ENCODE measurements at places on chromosomes 11 and 22.

DNA sequence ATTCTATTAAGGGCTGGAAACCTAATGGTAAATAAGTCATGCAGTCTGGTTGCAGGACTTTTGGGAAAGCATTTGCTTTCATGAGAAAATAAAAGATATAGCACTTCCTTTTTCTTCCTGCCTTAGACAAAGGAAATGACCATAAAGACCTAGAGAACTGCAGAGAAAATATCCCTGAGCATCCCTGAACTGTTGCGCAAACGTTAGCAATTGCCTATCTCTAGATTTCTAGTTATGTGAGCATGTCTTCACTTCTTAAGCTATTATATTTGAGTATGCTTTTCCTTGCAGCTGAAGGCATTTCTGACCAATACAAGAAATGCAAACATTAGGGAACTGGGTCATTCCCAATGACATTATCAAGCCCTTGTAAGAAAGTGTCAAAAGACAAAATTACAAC is 110.6 kb downstream of the KIF18A start:
- DNase-seq, result no peak

DNA sequence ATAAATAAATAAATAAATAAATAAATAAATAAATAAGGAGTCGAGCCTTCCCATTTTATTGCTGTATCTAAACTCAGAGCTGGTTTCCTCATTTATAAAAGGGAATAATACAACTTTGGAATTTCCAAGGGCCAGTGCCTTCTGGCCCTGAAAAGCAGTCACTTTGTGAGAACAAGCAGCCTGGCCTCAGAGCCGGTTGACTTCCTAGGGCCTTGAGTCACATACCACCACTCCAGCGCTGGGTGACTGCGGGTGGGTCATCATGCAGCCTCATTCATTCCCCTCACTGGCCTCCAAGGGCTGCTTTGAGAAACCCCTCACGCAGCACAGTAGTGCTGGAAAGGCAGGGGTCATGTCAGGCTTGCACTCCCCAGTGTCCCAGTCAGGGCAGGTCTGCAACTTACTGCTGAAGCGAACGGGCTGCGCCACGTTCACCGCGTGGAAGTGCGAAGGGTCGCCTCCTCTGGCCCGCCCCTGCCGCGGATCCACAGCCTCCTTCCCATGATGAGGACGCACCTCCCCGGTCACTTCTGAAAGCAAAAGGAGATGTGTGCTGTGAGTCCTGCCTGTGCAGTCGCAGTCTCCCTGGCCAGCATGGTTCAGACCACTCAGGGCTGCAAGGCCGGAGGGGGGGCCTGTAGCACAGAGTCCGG is 54.4 kb downstream of the DGCR2 start:
- DNase-seq, result no peak

DNA sequence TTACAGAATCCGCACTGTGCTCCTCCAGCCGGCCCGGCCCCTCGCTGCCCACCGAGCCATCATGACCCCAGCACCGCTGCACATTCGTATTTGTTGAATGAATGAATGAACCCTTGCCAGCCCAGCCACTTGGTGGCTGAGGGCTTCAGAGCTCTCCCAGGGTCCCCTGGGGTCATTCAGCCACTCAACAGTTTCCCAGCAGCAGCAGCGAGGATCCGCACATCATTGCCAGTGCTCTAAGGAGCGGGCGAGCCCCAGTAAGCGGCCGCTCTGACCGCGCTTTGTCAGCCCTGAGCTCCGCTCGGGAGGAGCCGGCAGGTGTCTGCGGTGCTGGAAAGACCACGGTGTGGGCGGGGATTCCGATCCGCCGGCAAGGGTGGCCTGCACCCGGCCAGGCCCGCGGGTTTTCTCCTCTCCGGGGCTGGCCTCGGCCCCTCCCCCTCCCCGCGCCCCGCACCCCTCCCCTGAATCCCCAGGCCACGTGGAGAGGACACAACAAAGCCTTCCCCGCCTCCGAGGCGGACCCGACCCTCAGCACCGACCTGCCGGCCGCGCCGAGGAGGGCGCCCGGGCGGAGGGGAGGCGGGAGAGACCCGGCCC is 563 bp downstream of the BID start:
- DNase-seq, result peak; percentile 70

DNA sequence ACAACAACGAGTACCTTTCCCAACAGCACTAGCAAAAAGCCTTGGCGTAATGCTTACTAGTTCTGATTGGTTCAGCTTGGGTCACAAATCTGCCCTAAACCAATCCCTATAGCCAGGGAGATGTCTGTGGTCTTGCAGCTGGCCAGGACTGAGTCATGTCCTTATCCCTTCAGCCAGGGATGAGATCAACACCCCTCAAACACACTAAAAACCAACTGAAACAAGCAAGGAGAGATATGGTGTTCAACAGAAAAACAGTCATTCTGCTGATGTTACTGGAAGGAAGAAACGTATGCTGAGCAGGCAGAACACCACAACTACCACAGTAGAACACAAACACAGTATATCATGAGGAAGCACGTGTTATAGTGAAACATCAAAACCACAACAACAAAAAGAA is 375.6 kb downstream of the LARGE1 start:
- no peak for DNase-seq

- DNase-seq, result no peak
These were observed 272.1 kb downstream of the BRD1 start for GRCh38 chr22:49555526-49555925.

GRCh38 chr11:127926721-127927120 is 660.6 kb downstream of the ETS1 start:
- DNase-seq, result no peak

- DNase-seq, result no peak
These were observed 24.4 kb upstream of the ALG8 start for GRCh38 chr11:78163828-78164227.

DNA sequence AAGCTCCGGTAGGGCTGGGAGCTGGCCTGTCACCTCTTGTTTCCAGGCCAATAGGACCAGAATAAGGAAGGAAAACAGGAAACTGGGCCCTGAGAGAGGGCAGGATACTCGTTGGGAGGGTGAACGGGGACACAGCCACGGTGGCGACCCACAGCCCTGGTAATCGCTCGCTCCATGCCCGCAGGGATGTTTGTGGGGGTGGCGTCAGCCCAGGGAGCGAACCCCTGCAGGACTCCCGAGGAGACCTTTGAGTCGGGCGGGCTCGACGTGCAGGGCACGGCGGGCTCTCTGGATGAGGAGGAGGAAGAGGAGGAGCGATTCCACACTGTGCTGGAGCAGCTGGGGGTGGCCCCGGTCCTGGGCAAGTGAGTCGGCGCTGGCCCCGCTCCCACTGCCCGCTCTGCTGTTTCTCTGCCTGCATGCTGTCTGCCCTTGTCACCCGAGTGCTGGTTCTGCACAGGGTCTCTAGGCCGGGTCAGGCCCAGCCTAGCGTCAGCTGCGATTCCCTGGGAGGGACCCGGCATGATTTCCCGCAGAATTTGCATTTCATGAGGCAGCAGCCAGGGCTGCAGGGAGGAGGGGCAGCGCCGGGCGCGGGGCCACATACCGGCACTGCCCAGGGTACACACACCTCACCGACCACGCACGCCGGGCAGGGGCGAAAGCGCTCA is 1.6 kb downstream of the CRACR2B start:
- no peak for DNase-seq

- no peak for DNase-seq
These were observed 12.6 kb downstream of the INSC start for GRCh38 chr11:15127341-15127740.

- DNase-seq, result no peak
These were observed 1458.1 kb upstream of the TENM4 start for GRCh38 chr11:80898910-80899309.

GRCh38 chr22:42338479-42338878 is 68.0 kb upstream of the TCF20 start:
- DNase-seq, result no peak

DNA sequence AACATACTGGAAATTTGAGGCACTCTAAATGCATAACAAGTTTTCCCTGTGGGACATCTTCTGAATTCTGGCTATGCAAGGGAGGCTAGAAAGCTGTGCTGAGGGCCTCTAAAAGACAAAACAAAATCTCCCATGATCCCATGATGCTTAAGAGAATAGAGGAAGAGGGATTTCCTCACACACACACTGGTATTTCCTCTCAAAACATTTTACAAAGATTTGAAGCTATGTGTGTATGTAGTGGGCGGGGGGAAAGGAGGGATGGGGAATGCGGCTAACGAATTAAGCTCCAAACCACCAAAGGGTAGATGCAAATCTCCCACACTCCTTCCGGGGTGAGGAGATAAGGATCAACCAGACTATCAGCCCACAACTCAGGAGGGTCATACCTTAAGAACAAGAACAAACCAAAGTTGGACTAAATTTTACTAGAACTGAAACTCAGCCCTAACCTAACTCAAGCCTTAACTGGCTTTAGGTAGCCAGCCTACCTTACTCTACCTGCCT is 6.0 kb downstream of the OR2AT4 start:
- no peak for DNase-seq

DNA sequence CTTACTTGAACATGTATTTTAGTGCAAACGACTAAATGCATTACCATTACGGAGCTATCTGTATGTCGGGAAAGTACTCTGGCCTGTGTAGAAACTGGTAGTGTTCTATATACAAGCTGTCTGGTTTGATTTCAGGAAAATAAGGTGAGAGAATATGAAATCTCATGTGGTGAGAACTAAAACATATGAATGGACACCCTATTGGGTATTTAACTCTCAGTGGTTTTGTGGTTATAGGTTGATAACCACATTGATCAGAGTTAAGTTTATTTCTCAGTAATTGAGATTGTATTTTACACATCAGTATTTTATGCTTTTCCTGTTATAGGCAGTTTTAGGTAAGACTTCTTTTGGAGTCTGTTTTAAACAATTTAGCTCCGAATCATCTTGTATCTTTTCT is 10.4 kb downstream of the ANO5 start:
- no peak for DNase-seq

- DNase-seq, result peak; percentile 20
These were observed 25.4 kb downstream of the APIP start for GRCh38 chr11:34890812-34891211.

DNA sequence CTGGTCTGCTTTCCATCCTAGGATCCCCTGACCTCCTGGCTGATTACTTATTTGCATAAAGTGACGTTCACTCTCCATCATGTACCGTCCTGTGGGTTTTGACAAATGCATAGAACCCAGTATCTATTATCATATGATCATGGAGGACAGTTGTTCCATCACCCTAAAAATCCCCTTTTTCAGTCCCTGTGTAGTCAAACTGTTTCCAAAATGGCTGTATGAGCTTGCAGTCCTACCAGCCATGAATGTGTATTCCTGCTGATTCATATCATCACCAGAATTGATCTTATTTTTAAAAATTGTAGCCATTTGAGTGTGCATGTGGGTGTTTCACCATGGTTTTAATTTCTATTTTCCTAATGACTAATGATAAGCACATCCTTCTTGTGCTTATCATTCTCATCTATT is 108.8 kb downstream of the MPPED1 start:
- no peak for DNase-seq

DNA sequence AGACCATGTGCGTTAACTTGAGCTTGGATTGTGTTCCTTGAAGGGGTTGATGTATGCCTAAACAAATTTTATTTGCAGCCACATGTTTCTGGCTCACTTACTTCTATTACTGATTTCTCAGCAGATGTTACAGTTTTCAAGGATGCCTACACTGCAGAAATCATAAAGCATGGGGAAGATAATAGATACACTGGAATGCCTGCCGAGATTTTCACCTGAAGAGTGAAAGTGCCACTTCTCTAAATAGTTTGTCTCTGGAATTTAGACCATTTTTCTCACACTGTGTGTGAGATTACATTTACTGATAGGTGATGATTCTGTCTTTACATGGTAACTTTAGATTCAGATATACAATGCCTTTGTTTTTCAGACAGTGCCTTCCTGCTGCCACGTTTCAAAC is 81.6 kb downstream of the SIK2 start:
- no peak for DNase-seq

DNA sequence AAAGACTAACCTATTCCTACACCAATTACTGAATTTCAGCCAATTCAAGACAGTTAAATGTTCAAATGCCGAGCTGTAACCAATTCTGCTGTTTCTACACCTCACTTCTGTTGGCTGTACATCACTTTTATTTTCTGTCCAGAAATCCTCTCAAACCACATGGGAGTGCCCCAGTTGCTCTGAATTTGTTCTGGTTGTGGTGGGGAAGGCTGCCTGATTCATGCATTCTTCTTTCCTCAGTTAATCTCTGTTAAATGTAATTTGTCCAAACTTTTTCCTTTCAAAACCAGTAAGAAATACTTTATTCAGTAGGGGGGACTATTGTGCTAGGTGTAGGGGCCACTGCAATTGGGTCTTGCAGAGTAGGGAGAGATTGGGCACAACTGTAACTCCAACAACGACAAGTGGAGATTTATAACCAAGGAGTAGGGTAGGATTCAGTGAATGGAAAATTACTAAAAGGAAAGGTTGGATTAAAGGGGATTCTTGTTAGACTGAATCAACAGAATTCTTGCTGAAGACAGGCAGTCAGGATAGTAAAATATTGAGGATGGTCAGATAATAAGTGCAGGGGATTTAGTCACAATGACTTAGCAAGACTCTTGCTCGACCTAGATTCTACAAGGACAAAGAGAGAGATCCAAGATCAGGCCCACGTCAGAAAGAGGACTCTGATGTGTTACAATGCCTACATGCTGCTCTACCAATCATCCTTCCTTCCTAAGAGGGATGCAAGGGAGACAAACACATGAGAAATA is 593.5 kb upstream of the FAT3 start:
- no peak for DNase-seq
